ENCODE measurements at places on chromosomes 1 and 21.

DNA sequence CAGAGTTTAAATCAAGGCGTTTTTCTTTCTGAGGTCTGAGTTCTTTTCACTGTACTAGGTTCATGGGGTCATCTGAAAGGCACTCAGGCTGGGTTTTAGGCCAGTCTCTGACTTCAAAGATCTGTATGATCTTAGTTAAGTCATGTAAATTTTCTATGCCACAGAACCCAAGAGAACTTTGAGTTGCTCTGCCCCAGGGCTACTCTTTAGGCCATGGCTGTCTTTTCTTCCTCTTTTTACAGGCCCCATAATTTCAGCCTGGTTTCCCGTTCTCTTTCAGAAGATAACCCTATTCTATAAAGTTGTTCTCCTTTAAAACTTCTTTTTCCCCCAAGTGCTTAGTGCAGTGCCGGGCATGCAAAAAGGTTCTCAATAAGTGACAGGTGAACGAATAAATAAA, 26.1 kb downstream of the METTL13 start:
- DNase-seq = no peak

GRCh38 chr1:77584884-77585283, 97.6 kb downstream of the ZZZ3 start:
- DNase-seq = no peak

GRCh38 chr1:77565321-77565720, 117.1 kb downstream of the ZZZ3 start:
- DNase-seq = no peak

DNA sequence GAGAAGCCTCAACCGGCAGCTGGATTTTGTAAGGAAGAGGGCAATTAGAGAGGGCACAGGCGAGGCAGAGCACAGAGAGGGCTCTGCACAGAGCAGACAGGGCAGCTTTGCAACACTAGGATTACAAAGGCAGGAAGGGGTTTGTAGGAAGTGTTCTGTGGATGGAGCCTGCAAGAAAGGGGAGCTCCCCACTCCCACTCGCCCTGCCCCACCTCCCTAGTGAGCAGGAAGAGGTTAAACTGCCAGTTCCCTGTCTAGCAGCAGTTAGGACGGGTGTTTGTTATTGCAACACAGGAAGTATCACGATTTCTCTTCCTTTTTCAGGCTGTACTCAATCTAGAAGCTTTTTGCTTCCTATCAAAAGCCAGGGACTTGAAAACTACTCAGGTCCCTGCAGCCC, 63.3 kb upstream of the LRRC8D start:
- peak; percentile 24 for DNase-seq

GRCh38 chr1:210747890-210748289, 386.1 kb downstream of the KCNH1 start:
- DNase-seq = no peak

DNA sequence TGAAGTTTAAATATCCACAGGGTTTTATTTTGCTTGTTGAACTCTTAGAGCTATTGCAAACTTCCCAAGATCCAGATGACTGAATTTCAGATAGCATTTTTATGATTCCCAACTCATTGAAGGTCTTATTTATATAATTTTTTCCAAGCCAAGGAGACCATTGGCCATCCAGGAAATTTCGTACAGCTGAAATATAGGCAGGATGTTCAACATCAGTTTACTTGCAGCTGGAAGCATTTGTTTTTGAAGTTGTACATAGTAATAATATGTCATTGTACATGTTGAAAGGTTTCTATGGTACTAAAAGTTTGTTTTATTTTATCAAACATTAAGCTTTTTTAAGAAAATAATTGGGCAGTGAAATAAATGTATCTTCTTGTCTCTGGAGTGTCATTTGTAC, 32.8 kb upstream of the DDR2 start:
- DNase-seq = no peak

- DNase-seq = no peak
These were observed 31.1 kb downstream of the ZC3H11B start for GRCh38 chr1:219581766-219582165.

GRCh38 chr1:38667626-38668025, 191.9 kb downstream of the RRAGC start:
- no peak for DNase-seq

DNA sequence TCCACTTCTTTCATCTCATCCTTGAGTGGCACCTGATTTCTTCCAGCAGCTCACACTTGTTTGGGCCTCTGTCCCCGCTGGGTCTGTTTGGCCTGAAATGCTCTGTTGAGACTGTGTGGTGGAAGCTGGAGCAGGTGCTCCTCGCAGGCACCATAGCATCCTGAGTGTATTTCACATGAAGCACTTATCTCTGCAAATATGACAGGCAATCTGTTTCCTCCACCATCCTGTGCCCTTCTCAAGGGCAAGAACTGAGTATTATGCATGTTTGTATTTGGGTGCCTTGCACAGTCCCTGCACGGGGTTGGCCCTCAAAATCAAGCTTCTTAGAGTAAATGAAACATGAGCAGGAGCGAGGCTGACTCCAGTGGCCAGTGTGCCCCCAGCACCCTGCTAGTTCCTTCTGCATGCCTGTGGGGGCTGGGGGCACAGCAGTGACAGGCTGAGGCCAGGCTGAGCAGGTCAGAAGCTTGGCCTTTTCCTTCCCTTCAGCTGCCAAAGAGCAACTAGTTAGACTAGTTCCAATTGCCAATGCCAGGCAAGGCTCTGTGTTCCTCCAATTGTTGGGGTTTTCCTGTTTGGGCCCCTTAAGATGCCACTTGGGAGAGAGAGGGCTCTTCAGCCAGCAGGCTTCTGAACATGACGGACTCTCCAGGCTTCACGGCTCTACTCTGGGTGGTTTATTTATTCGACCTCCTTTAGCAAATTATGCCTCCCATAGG, 129.6 kb upstream of the ATP1A1 start:
- DNase-seq = no peak

DNA sequence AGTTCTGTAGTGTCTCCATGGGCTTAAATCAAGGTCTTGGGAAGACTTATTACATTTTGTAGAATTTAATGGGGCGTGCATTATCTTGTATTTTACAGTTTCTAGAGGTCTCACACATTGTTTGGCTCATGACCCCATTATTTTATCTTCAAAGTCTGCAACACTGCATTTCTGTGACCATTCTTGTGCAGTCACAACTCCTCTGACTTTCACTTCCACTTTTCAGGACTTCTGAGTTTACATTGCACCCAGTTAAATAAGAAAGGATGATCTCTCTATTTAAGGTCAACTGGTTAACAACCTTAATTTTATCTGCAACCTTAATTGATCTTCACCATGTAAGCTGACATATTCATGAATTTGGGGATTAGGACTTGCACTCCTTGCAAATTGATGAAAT, 1186.6 kb downstream of the MRPL39 start:
- peak; percentile 9 for DNase-seq

GRCh38 chr1:246750752-246751151, 26.5 kb downstream of the SCCPDH start:
- no peak for DNase-seq

GRCh38 chr21:43731891-43732711, 13.2 kb downstream of the PDXK start:
- DNase-seq = no peak

- DNase-seq = no peak
These were observed 567.2 kb downstream of the PTPRU start for GRCh38 chr1:29803486-29803885.

DNA sequence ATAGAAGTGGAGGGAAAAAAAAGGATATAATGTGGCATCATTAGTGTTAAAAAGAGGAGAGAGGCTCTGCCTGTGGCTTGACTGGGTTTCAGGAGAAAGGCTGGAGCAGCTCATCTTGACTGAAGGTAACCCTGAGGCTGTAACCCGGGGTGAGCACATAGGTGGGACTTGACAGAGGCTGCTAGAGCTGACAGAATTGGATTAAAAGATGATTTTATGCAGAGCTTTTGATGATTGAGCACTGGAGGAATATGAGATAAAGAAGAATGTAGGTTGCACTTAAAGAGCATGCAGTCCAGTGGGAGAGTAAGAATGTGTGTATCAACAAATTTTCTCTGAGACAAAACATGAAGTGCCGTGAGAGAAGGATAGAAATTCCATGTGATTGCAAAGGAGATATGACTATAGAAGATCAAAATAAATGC, 17.3 kb downstream of the LAMC1 start:
- DNase-seq = no peak

- DNase-seq = peak; percentile 34
These were observed at the start of gene TLCD4 for GRCh38 chr1:95117207-95118066. TSS of gene TLCD4 (plus strand) at chr1:95117355. CDS start at chr1:95143902, 26,547 bp downstream.

DNA sequence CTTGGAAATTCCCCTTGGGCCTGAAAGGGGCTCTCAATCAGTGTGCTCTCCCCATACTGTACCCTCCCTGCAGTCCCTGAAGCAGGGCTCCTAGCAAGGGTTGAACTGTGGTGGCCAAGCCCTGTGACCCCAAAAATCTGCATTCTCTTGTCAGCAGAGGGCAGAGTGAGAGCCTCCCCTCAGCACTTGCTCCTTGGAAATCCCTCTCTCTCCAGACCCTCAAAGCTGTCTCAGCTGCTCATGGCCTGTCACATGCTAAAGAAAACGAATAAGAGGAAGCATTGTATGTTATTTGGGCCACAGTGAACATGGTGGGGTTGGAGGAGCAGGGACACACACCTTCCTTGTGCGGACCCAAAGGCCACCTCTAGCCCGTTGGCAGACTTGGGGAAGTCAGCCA, 47.2 kb upstream of the SYNC start:
- no peak for DNase-seq

- DNase-seq = no peak
These were observed 243.4 kb downstream of the TRABD2B start for GRCh38 chr1:47753808-47754207.

- DNase-seq = no peak
These were observed 5.8 kb downstream of the COG2 start for GRCh38 chr1:230648114-230648513.

DNA sequence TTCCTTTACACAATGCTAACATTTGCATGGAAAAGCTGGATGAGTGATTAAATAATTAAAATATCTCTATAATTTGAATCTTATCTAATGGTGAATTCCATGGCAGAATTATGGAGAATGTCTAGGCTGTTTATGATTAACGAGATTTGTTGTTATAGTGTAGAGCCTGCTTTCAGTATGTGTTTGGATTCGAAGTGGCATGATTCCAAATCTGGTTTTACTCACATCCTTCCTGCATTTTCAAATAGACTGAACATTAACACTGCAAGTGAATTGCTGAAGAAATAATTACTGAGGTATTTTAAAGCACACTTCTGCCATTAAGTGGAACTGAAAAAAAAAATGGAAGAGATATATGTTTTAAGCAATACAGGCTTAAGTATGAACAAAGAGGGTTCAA, 5.1 kb upstream of the NEK7 start:
- DNase-seq = no peak

- DNase-seq = no peak
These were observed 6.2 kb downstream of the CROCC start for GRCh38 chr1:16927711-16928485.

GRCh38 chr1:51044834-51045233, 57.2 kb upstream of the C1orf185 start:
- peak; percentile 48 for DNase-seq

GRCh38 chr21:42156690-42157605, 62.0 kb upstream of the ABCG1 start:
- no peak for DNase-seq

GRCh38 chr1:200366577-200367253, 43.1 kb downstream of the ZNF281 start:
- DNase-seq = no peak

- no peak for DNase-seq
These were observed 14.8 kb upstream of the KIF21B start for GRCh38 chr1:201038186-201038876.

GRCh38 chr1:151371370-151372057, 991 bp downstream of the SELENBP1 start:
- no peak for DNase-seq

- DNase-seq = no peak
These were observed 74.4 kb downstream of the ACTL8 start for GRCh38 chr1:17829579-17829978.

- DNase-seq = no peak
These were observed 1.9 kb downstream of the TMPRSS2 start for GRCh38 chr21:41506005-41506594.

GRCh38 chr1:193131266-193131860, 9.5 kb downstream of the CDC73 start:
- no peak for DNase-seq

- no peak for DNase-seq
These were observed 34.1 kb upstream of the H6PD start for GRCh38 chr1:9200441-9200840.

DNA sequence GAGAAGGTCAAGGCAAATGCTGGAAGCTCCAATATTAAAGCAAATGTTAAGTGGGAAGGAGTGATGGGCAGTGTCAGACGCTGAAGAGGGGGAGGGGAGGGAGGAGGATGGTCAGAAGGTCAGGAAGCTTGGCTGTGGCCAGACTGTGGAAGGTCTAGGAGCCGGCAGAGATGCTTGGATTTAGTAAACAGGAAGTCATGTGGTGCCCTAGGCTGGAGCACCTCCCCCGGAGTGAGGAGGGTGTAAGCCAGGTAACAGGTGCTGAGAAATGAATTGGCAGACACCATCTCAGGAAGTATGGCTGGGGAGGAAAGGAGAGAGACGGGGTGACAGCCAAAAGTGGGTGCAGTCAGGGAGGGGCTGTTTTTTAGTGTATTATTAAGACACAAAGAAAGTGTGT, 17.7 kb downstream of the CSMD2 start:
- DNase-seq = no peak

DNA sequence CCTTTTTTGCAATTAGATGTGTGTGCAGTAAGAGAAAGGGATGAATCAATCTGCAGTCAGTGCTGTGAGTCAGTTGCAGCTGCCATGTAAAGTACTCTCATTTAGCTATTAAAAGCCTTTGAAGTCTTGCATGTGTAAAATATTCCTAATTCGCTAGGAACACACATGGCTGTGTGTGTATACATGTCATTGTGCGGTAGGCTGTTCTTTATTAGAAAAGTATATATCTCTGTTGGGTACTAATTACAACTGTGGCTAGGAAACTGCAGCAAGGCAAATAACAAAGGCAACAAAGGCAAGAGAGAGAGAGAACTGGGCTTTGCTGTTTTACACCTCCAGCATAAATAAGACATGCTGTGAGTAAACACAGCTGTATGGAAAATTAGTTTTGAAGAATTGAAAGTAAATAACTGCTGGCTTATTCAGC, 41.7 kb downstream of the EPB41 start:
- no peak for DNase-seq

- DNase-seq = peak; percentile 48
These were observed 8.6 kb downstream of the MORN1 start for GRCh38 chr1:2382621-2383361.

DNA sequence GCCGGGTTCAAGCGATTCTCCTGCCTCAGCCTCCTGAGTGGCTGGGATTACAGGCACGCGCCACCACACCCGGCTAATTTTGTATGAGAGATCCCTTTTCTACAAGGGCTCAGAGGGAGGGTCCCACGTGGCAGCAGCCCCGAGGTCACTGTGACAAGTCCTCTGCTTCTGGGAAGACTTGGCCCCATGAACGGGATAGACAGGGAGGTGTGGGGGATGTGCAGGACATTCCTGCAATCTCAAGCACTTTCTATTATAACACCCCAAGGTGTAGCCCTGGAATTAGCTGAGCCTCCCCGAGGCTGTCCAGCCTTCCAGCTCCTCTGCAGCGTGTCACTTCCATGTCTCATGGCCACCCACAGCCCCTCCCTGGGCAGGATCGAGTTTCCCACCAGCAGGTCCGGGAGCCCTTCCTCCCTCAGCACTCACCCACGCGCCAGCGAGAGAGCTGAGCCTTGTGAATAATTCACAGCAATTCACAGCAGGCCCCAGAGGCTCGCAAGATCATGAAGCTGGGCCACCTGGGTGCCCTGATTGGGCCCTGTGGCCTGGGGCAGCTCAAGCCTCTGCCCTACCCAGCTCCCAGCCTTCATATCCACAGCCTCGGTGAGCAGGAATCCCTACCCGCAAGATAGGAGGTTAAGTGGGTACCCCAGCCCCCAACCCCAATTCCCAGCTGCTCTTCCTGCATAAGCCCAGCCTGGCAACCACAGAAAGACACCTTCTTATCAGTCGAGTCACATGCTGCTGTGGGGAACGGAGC, 22.8 kb upstream of the RNU1-4 start:
- DNase-seq = no peak
